ENCODE measurements at places on chromosomes 4 and X.

- no peak for DNase-seq
Observed at GRCh38 chrX:17878028-17878670, 17.1 kb upstream of the RAI2 start.

DNA sequence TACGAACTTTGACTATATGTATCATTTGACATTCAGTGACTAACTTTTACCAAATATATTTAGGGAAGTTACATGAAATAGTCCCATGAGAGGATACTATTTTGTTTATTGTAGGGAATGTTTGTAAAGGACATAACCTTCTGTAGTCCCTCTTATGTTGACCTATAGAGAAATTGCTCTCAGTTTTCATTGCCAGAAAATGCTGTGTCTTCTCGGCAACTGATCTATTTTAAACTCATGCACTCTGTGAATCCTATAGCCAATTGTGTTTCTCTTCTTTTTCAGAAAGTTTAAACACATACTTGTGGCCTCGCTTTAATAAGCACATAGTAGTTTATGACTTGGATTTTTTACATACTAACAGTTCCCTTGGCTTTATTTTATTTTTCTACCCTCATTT lies 38.2 kb downstream of the DMP1 start:
- DNase-seq, result no peak

DNA sequence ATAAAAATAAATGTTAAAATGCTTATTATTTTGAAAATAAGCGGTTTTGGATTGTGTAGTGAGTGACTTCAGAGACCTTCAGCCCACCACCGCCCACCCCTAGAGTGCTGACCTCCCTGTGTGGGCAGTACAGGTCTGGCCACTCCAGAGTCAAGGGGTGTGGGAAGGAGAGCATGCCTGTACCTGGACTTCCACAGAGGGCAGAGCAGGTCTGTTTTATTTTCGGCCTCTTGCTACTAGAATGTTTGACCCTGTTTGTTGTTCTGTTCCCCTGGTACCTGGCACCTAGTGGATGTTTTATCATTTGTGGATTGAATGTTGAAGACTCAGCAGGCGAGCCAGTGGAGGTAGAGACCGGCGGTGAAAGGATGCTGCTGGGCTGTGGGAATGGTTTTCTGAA lies 14.3 kb downstream of the PIGG start:
- DNase-seq, result no peak

- DNase-seq, result no peak
Observed at GRCh38 chr4:163085085-163085484, 81.6 kb downstream of the NAF1 start.

DNA sequence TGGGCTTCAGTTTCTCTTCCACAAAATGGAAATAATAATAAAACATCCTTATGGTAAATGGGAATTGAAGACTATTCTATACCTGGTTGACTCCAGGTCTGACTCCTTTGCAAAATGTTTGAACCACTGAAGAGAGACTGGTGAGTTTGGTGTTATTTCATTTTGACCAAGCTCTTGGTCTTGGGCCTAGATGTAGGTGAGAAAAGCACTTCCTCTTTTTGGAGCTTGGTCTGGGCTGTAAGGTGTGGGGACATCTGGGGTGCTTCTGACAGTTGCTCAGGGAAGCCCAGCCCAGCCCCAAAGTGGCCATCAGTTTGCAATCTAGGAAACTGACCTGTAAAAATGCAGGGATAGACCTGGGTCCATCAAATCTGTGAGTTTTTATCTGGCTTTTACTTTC lies 26.8 kb upstream of the SOD3 start:
- DNase-seq, result no peak

- DNase-seq, result no peak
Observed at GRCh38 chrX:7545564-7545963, 297.4 kb upstream of the VCX start.

- no peak for DNase-seq
Observed at GRCh38 chrX:151985531-151985930, 11.1 kb upstream of the GABRE start.

Data from NCI-H2081 (cell line).